ENCODE measurements at places on chromosomes 3 and 15.

GRCh38 chr3:127768346-127769008 is 53.8 kb downstream of the MGLL start:
- no peak for DNase-seq

- no peak for DNase-seq
These were observed 54.5 kb downstream of the TOP2B start for GRCh38 chr3:25610167-25610566.

DNA sequence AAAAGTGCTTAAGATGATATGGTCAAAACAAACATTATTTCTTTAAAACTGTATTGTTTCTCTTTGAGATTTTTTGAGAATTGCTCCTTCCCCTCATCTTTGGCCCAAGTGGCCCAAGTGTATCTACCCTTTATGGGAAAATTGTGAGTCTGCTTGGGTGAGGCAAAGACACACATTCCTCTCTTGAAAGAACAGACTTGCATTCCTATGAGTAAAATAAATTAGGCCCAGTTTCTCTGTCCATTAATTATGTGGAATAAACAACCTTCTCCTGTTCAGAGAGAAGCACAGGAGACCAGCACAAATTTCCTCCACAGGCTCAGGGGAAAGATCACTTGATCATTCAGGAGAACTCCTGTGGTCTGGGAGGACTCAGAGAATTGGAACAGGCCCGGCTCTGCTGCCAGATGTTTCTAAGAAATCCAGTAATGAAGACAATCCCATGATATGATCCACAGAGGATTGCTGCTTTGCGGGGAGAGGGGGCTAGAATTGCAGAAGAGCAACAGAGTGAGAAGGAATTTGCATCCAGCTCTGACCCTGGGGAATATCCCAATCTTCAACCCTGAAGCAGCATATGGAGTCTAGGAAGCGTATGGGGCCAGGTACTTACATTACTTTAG is 53.8 kb upstream of the BOC start:
- no peak for DNase-seq

DNA sequence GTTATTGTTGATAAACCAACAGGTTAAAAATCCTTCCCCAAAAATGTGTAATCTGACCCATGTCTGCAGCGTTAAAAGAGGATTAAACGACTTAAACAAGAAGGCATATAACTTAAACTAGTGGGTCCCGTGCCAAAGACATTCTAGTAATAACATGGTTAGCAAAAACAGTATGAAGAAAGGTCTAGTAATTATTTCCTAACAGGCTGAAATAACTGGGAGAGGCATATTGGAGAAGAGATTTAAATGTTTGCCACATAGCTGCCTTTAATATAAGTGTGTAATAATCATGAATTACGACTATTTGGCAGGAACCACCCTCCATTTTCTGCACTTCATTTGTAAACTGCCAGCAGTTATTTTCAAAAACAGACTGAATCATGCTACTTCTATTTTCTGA is 67.7 kb upstream of the CSPG5 start:
- DNase-seq, result no peak

- no peak for DNase-seq
These were observed 1.9 kb downstream of the XIRP1 start for GRCh38 chr3:39190281-39191025.

DNA sequence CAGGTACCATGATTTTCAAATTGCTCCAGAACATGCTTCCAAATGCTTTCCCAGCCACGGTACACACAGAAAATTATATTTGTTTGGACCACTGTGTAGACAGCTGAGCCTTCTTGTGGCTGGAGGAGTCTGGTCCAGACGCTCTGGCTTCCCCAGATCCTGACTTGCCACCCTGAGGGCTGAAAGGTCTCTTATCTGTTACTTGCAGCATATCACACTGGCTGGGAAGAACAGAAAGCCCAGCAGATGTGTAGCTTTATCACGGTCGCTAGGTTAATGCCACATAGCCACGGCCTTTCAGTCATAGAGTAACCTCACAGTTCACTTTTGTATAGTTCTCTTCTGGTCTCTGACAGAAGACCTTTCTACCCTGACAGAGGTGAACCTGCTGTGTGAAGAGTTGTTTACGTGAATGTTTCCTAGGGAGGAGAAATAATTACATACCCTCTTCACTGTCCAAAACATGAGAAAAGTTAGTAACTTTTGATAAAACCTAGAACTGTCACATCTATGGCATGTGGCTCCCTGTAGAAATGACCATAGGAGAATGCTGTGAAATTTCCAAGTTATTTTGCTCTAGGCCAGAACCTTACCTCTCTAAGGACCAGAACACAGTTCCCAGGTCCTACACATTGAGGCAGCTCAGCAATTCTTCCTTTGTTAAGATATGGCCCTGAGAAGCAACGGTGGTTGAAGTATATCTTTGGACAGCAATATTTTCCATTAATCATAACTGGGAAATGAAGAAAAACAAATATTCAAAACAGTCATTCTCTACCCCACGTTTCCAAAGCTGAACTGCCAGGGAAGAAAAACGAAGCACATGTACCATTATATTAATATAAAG is 15.8 kb upstream of the STIMATE start:
- no peak for DNase-seq
